ENCODE measurements at places on chromosomes 7 and 10.

GRCh38 chr7:82481499-82482097 is 38.0 kb upstream of the CACNA2D1 start:
- no peak for DNase-seq

DNA sequence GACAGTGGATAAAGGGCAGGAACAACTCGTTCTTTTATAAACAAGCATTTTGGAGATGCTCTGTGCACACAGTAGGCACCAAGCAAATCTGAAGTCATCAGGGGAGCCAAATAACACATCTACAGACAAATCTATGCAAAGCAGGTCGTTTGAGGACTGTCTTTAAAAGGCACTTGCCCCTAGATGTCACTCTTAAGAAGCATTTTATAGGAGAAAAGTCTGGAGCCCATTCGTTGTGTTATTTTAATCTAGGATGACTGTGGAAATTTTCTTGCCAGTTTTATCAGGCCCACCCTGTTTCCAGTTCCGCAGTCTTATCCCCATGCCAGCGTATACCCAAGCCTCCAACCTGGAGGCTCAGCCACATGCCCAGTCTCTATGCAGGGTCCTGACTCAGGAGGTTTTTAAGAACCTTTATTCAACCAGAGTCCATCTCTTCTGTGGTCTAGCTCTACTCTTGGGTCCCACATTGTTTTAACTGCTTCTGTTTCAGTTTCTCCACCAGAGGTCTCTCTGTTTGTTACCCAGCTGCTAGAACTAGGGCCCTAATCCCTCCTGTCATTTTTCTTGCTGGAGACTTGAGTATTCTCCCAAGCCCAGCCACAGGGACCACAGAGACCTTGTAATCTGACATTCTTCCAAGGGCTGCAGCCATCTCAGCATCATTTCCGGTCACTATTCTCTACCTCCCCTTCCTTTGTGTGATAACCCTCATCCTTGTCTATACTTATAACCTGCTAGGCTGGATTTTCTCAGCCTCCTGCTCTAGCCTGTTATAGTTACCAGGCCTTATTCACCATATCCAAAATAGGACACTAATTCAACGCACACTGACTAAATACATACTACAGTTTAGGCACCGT is 26.7 kb downstream of the PIK3CG start:
- DNase-seq = no peak

DNA sequence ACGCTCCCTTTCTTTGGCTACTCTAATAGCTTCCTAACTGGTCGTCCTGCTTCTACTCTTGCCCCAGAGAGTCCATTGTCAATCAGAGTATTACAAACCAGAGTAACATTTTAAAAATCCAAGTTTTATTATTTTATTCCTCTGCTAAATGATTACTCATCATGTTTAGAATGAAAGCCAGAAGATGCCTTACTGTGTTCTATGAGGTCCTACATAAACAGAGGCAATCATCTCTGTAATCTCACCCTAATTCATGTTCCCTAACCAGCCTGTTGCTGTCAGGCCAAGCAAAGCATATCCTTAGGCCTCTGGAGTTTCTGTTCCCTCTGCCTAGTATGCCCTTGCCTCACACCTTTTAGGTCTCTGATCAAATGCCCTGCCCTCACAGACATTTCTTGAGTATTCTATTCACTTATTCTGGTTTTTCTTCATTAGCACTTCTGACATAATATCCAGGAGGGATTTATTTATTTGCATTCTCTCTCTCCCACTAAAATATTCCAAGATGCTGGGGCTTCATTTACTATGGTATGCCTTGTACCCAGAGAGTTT is 497.5 kb downstream of the PHTF2 start:
- DNase-seq = no peak

GRCh38 chr7:116702046-116702785 is 30.2 kb downstream of the MET start:
- no peak for DNase-seq

GRCh38 chr7:41463770-41464470 is 239.0 kb downstream of the INHBA start:
- DNase-seq = no peak

GRCh38 chr7:72156671-72157070 is 255.5 kb downstream of the CALN1 start:
- no peak for DNase-seq

DNA sequence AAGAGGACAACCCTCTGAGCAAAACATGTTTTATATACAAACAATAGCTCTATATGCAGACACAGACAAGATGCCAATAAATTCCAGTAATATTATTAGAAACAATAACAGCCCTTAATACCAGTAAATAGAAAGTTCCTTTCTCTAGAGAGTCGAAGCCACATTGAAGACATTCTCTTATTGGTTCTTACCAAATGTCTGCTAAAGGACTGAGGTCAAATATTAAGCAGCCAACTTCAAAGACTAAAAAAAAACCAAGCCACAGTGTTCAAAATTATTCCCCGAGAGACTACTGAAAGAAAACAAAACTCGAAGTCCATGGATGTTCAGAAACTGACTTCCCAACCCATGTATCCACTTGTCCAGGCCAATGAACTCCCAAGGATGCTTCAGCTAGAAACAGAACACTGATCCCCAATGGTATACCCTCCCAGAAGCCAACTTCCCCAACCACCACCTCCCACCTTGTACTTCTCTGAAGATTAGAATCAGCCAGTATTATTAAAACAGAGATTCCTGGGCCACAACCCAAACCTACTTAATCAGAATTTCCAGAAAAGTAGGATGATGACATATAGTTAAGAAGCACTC is 51.9 kb downstream of the FAM13C start:
- no peak for DNase-seq

- DNase-seq = no peak
These were observed 16.0 kb upstream of the PPIF start for GRCh38 chr10:79331226-79331625.

DNA sequence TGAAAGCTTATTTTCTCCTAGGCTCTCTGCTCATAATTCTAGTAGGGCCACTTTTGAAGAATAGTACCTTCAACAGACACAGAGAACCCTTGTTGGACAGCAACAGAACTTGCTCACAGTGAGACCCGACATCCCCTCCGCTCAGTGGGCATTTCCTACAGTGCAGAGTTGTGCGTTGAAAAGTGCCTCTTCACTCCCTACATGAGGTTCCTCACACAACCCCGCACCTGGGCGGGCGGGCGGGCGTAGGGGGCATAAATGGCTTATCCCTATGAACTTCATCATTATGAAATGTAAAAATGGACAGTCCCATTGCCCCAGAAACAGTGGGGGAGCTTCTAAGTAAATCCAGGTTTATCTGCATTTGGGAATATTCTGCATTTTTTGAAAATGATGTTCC is 174.9 kb downstream of the MGMT start:
- DNase-seq = no peak

- no peak for DNase-seq
These were observed 177.6 kb downstream of the VTI1A start for GRCh38 chr10:112624546-112625048.

GRCh38 chr10:10994360-10994759 is 23.3 kb upstream of the CELF2 start:
- no peak for DNase-seq

DNA sequence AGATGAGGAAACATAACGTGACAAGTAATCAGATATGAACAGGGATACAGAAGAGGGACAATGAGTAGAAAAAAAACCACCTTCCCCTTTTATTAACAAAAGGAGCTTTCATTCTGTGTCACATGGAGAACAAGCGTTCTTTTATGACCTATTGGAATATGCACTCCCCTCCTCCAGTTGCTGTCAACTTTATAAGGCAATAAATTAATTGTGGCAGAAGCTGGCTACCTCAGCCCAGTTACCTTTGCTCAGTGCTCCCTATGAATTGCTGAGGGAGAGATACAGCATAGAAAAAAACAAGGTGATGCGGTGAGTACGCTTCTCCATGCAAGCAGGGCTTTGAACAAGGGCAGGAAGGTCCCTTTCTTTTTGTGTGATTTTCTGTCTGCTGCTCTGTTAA is at the start of gene MGAM2:
Gene MGAM2, plus strand, starts transcription at position 220 of the 400 bp plus-strand sequence. CDS start 5,156 bp downstream, outside the sequence.
- no peak for DNase-seq

DNA sequence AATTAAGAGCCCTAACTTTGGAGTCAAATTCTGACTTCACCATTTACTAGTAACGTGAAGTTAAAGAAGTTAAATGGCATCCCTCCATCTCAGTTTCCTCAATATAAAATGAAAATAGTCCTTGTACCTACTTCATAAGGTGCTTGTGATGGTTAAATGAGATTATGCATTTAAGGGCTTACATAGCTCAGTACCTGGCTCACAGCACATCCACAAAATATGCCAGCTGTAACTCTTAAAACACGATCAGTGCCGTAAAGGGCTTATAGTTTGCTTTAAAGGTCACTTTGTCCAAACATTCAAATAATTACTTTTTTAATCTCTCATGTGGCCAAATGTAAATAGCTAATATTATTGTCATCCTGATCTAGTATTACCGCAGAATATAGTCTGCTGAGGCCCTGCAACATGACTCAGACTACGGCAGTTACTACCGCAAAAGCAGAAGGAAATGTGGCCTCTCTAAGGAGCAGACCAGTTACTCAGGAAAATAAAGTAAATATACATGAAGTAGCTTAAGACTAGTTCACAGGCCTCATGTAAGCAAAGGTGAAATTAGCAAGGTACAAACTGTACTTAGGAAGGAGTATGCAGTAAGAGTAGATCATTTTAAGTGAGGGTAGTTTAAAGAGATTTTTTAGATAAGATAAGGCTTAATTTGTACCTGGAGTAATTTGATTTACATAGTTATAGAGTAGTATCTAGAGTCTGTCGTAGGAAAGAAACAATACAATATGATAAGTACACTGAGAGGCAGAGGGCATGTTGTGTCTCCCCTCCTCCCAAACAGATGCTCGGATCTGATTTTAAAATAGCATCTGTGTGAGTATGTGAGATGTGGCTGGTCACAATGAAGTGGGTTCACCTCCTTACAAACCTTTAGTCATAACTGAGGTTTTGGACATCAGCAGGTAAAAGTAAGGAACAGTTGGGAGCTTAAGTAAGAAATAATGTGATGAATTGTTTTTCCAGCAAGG is 13.1 kb downstream of the CASP2 start:
- DNase-seq = no peak

DNA sequence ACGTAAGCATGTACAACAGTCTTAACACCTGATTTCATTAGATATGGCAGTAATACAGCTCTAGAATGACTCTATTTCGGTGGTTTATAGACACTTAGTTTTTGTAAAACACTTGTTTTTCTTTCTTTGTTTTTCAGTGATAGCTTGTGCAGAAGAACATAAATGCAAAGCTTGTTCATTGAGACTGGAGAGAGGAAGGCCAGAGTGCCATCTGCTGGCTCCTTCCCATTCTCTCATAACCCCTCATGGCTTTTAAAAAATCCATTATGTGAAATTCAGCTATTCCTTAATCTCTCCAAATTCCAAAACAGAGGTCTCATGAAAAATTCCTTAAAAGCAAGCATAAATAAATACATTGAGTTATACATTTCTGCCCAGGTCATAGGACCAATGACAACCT is 76.3 kb downstream of the CACNB2 start:
- no peak for DNase-seq

DNA sequence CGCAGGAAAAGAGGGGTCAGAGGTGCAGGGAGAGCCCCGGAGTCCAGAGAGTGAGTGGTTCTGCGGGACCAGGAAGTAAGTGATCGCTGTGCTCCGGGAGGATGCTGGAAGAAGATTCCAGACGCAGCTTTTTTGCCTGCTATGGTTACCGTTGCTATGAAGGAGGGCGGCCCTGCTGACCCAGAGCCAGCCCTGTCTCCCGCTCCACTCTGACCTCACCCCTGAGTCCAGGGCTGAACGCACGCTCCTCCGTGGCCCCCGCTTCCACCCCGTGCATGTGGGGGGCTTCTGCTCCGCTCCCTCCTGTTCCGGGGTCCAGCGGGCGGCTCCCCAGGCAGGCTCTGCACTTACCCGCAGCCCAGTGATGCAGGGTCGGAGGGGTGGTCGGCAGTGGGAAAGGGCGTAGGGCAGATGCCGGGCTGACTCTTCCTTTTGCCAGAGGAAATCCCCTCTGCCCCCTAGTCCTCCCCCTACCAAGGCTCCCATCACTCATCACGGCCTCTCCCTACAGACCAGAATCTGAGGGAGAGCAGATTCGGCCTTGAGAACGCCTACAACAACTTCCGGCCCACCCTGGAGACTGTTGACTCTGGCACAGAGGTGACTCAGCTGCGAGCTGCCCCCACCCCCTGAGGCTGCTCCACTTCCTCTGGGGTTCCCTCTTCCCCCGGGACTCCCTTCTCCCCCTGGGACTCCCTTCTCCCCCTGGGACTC is 2.7 kb upstream of the MUC17 start:
- DNase-seq = no peak

GRCh38 chr7:159014297-159015062 is 130.2 kb downstream of the VIPR2 start:
- no peak for DNase-seq

DNA sequence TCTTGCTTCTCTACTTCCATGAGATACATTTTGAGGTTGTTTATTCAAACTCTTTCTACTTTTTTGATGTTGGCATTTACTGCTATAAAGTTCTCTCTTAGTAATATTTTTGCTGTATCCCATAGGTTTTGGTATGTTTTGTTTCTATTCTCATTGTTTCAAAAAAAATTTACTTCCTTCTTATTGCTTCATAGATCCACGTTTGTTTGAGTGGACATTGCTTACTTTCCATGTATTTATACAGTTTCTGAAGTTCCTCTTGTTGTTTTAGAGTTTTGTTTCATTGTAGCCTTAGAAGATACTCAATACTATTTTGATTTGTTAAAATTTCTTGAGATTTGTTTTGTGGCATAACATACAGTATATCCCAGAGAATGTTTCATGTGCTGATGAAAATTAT is 13.7 kb downstream of the TAS2R40 start:
- DNase-seq = no peak

GRCh38 chr7:47622586-47622945 is 40.7 kb upstream of the TNS3 start:
- DNase-seq = no peak

DNA sequence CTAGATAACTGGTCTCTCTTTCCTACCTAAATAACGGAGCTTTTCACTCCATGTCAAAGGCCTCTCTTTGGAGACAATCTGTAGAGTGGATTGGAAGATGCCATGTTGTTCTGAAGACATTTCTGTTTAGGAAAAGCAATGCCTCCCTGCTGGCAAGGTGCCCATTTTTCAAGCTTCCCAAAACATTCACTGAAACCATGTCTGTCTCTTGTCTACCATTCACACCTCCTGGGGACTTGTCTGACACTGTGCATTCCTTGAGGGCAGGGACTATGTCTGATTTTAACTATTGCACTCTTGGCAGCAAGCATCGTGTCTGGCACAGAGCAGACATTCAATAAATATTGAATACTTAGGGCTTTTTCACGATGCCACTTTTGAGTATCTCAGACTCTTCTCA is 528.9 kb upstream of the NRP1 start:
- DNase-seq = no peak

Data from cerebellar nuclear complex (tissue), 1 donor.